Fibroblast of skin of left biceps (primary cell): ENCODE measurements at places on chromosomes 16 and 17.

GRCh38 chr17:74825952-74826719 lies 33.5 kb downstream of the GRIN2C start:
- no peak for DNase-seq

- peak; percentile 56 for DNase-seq
Measured at GRCh38 chr17:79074649-79075445, at the start of gene ENGASE. TSS of gene ENGASE (plus strand) at chr17:79074824. CDS start at chr17:79074945, 121 bp downstream.

GRCh38 chr17:58452738-58453137 lies 35.4 kb upstream of the RNF43 start:
- no peak for DNase-seq

GRCh38 chr16:12276576-12276975 lies 300.0 kb downstream of the SNX29 start:
- no peak for DNase-seq
